ENCODE measurements at places on chromosomes 16 and 17.

GRCh38 chr17:4136373-4136772 is 6.5 kb downstream of the ZZEF1 start:
- no peaks in the 10 kb centered on the region for H3K27me3 ChIP-seq
- peaks cover 33% of the 10 kb centered on the region for H3K4me1 ChIP-seq
- H3K4me3 ChIP-seq: no peak overlapping the region
- DNase-seq: no peak
- no peak overlapping the region for H3K27ac ChIP-seq
- H3K36me3 ChIP-seq: peaks cover 6% of the 10 kb centered on the region

DNA sequence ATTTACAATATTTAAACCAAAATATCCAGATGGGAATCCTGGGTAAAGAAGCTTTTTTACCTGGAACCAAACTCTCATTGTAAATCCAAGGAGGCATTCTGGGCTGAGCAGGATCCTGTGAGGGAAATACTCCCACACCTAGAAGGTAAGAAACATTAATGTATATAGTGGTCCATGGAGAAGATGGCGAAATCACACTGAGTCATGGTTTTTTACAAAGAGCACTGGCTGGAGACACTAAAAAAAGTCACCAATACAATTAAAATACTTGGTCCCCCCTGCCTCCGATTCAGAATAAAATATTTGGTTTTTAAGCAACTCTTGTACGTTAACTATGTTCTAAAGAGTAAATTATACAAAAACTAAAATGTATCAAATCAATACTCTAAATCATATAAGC is 32.9 kb downstream of the SYNRG start:
- no peak for DNase-seq
- H3K36me3 ChIP-seq: peaks cover 79% of the 10 kb centered on the region
- H3K4me3 ChIP-seq: no peak overlapping the region
- H3K27me3 ChIP-seq: peaks cover 3% of the 10 kb centered on the region
- no peak overlapping the region for H3K27ac ChIP-seq

DNA sequence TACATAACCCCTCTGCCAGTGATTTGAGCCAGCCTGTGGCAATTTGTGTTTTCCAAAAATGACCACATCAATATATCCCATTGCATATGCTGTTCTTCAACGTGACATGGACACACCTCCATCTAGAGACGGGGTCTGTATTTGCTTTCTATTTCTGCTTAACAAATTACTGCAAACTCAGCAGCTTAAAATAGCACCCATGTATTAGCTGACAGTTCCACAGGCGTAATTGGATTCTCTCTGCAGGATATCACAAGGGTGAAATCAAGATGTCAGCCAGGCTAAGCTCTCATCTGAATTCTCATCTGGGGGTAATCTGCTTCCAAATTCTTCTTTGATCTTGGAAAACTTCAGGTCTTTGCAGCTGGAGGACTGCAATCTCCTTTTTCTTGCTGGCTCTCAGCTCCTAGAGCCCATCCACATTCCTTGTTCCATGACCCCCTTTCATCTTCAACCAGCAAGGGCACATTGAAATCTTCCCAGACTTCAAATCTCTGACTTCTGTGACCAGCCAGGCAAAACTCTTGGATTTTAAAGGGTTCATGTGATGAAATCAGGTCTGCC is 8.2 kb downstream of the KRT9 start:
- H3K27ac ChIP-seq: peak overlapping the region; percentile 74
- no peaks in the 10 kb centered on the region for H3K36me3 ChIP-seq

DNA sequence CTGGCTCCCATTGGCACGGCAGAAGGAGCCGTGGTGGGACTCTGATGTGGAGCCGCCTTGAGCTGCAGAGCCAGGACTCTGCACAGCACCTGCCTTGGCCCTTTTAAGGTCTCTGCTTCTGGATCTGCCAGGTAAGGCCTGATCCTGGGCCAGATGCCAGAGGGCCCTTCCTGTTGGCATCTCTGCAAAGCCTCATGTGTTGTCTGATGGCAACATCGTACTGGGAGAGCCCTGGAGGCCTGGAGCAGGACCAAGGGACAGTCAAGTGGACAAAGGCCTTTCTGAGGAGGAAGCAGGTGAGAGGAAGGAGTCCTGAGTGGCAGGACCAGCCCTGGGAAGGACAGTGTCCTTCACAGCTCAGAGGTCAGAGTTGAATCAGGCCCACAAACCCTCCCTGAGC is 26.1 kb downstream of the SOCS1 start:
- peaks cover 5% of the 10 kb centered on the region for H3K4me1 ChIP-seq
- H3K36me3 ChIP-seq: no peaks in the 10 kb centered on the region
- no peak overlapping the region for H3K4me3 ChIP-seq
- no peak for DNase-seq
- H3K27ac ChIP-seq: peak overlapping the region; percentile 22

- peak overlapping the region; percentile 35 for H3K4me3 ChIP-seq
- H3K4me1 ChIP-seq: peaks cover 41% of the 10 kb centered on the region
- H3K27me3 ChIP-seq: peaks cover 8% of the 10 kb centered on the region
- DNase-seq: no peak
- no peaks in the 10 kb centered on the region for H3K36me3 ChIP-seq
- H3K27ac ChIP-seq: peak overlapping the region; percentile 66
These were observed 28.1 kb downstream of the KIAA0513 start for GRCh38 chr16:85055493-85056210.

- no peaks in the 10 kb centered on the region for H3K36me3 ChIP-seq
- H3K27me3 ChIP-seq: peaks cover 5% of the 10 kb centered on the region
- no peak for DNase-seq
- H3K4me1 ChIP-seq: peaks cover 74% of the 10 kb centered on the region
- H3K4me3 ChIP-seq: peak overlapping the region; percentile 3
These were observed 10.1 kb downstream of the KRT39 start for GRCh38 chr17:40956401-40957254.

DNA sequence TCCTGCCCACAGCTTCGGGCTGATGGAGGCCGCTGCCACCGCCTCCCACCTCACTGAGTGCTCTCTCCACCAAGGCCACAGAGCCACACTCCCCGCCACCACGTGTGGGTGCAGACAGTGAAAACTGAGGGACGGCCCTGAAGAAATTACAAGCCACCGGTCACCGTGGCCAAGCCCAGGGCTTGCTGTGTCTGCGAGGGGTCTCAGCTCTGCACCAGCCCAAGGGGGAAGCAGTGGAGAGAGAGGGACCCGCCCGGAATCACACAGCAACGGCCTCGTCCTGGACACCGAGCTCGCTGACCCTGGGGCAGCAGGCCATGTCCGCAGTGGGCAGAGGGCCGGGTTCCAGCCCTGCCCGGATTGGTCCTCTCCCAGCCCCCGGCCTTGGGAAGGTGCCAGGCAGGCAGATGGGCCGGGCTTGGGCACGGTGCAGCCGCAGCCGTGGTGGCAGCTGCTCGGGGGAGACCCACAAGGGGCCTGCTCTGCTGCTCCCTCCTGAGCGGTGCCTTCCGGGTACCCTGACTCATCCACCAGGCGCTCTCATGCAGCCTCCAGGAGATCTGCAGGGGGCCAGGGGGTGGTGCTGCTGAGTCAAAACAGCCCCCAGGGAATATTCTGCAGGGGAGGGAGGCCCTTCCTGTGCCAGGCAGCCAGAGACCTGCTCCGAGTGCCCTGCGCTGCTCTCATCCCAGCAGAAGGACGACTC is 52.0 kb downstream of the CBFA2T3 start:
- no peaks in the 10 kb centered on the region for H3K36me3 ChIP-seq
- H3K27ac ChIP-seq: no peak overlapping the region
- H3K4me1 ChIP-seq: peaks cover 42% of the 10 kb centered on the region
- no peak overlapping the region for H3K4me3 ChIP-seq

DNA sequence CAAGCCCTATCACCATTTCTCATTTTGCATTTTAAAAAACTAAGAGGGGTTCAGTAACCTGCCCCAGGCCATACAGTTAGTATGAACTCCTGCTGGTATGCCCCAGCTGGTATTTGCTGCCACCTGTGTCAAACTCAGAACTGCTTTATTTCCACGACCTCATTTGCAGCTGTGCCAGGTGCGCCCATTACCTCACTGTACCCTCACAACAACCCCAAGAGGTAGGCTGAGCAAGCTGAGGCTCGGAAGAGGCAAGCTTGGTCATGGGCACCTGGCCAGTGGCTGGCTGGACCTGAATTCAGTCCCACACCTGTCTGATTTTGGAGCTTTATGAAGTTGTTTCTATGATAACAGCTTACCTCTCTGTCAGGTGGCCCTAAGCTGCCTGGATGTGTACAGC is 7.6 kb downstream of the EPN2 start:
- peaks cover 60% of the 10 kb centered on the region for H3K4me1 ChIP-seq
- peaks cover 3% of the 10 kb centered on the region for H3K27me3 ChIP-seq
- no peak for DNase-seq
- peaks cover 27% of the 10 kb centered on the region for H3K36me3 ChIP-seq

DNA sequence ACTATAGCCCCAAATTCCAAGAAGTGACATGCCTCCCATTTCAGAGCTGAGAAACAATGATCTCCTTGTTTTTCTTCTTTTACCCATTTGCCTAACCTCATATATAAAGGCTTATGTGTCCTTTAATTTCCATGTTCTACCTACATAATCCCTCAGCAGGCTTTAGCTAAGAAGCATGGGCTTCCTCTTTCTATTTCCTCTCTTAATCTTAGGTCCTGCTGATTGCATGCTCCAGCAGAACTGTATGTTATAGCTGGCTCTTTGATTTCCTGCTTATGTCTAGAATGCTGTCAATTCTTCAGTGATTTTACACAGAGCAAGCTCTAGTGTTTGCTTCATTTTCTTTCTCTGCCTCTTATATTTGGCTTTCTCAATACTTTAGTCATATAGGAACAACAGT is 151.7 kb upstream of the COX10 start:
- no peak overlapping the region for H3K27ac ChIP-seq
- peaks cover 9% of the 10 kb centered on the region for H3K27me3 ChIP-seq
- peaks cover 10% of the 10 kb centered on the region for H3K4me1 ChIP-seq
- no peak overlapping the region for H3K4me3 ChIP-seq
- DNase-seq: no peak
- H3K36me3 ChIP-seq: peaks cover 10% of the 10 kb centered on the region

GRCh38 chr17:37317867-37318266 is 57.9 kb upstream of the C17orf78 start:
- H3K4me1 ChIP-seq: no peaks in the 10 kb centered on the region
- DNase-seq: no peak
- H3K36me3 ChIP-seq: peaks cover 62% of the 10 kb centered on the region
- H3K27me3 ChIP-seq: no peaks in the 10 kb centered on the region
- H3K4me3 ChIP-seq: no peak overlapping the region

- peaks cover 41% of the 10 kb centered on the region for H3K27me3 ChIP-seq
- H3K4me3 ChIP-seq: peak overlapping the region; percentile 69
- peaks cover 57% of the 10 kb centered on the region for H3K4me1 ChIP-seq
- peak; percentile 74 for DNase-seq
These were observed 6.6 kb downstream of the PLEKHH3 start for GRCh38 chr17:42669977-42670788.

GRCh38 chr17:81200695-81201580 is 21.8 kb downstream of the CEP131 start:
- DNase-seq: peak; percentile 45
- H3K4me1 ChIP-seq: no peaks in the 10 kb centered on the region
- peaks cover 11% of the 10 kb centered on the region for H3K36me3 ChIP-seq
- no peak overlapping the region for H3K27ac ChIP-seq

DNA sequence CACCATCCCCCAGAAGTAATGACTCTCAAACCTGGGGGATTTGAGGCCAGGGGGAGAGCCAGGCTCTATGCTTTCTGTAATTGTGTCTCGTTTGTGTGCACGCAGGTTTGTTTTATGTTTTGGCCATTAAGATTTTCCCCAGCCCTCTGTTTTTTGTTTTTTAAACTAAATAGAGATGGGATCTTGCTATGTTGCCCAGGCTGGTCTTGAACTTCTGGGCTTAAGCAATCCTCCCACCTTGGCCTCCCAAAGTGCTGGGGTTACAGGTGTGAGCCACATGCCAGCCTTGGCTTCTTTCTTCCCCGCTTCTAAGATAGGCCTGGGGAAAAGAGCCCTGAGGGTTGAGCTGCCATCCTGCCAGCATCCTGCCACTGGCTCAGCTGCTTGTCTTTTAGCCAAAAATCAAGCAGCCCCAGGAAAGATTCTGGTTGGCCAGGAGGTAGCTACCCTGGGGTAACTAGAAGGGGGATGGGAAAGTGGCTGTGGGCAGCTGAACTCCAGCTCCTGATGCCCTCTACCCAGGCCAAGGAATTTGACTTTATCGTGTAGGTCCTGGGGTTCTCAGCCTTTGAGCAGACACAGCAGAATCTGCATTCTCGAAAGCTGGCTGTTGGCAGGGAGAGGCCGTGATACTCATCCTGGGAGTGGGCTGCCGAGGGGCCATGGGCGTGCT is 18.4 kb downstream of the KDM8 start:
- H3K4me1 ChIP-seq: peaks cover 41% of the 10 kb centered on the region
- peak overlapping the region; percentile 39 for H3K27ac ChIP-seq
- peaks cover 19% of the 10 kb centered on the region for H3K27me3 ChIP-seq

Measured in nephron progenitor cell (in vitro differentiated cells).